Endodermal cell (in vitro differentiated cells): ENCODE measurements at places on chromosomes 2 and 18. TPM values are rescaled to one million over a fixed set of nuclear protein-coding genes. Genes with fewer than 3 reads are reported as not detected.

DNA sequence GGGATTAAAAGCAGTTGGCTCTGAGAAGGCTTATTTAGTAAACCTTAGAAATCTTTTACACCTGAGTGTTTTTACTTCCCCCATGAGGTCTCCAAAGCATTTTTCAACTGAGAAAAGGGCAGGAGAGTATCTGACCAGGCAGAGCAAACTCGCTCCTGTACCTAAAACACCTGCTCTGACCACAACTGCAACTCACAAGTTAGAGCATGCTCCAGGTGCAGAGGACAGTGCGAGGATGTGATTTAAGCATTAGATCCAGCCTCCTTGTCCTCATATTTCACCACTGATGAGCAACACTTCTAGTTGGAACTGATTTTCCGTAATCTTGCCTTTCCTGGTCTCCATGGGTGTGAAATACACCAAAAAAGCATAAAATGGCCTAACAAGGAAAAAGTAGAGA, 34.5 kb upstream of the TBC1D8 start:
- DNase-seq, result no peak

- no peak for DNase-seq
Measured at GRCh38 chr18:33716061-33716683, 138.2 kb downstream of the ASXL3 start.

- no peak for DNase-seq
Measured at GRCh38 chr2:167136879-167137596, 248.8 kb downstream of the XIRP2 start.

DNA sequence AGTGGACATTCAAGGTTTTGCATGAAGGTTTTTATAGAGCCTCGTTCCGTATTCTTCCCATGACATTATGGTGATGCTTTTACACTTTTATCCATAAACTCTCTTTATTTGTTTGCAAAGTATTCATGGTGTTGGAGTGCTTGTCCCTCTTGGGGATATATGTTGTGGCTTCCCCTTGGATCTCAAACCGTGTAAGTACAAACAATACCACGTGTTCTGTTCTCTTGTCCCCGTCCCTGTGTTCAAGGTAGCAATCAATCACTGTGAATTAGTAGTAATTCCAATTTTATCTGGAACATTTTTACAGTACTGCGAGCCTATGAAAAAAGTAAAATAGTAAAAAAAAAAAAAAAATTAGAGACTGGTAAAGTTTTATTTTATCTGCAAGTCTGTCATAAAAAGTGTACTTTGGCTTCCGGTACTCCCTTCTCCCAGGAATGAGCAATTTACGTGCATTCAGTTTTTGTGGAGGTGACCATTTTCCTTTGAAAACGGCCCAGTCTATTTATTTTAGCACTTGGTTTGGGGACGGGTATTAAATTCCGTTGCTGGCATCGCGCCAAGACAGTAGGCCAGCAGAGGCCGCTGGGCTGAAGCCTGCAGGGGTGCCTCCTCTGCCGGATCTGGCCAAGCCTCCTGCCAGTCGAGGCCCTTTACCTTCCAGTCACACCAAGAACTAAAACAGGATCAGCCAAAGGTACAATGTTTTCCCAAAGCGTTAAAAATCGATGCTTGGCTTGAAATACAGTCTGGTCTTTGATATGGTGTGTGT, 175.7 kb downstream of the SOCS6 start:
- peak; percentile 88 for DNase-seq

DNA sequence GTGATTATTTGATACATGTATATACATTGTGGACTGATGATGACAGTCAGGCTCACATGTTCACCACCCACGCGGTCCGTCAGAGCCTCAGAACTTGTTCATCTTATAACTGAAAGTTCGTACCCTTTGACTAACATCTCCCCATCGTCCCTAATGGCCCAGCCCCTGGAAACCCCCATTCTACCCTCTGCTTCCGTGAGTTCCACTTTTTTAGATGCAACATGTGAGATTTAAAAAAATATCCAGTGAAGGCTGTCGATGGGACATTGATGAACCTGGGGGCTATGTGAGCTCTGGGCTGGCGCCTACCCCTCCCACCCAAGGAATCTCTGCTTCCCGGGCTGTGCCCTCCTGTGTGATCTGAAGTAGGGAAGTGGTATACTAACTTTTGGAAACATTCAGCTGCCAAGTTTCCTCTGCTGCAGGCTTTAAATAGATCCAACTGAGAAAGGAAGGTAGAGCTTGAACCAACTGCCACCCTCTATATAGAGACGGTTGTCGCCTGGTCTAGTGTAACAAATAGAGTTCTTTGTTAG, 163.8 kb downstream of the FAM210A start:
- no peak for DNase-seq

Gene HOXD10
- 0.94 TPM in 1 of 3 replicates, not detected in the others for total RNA-seq

DNA sequence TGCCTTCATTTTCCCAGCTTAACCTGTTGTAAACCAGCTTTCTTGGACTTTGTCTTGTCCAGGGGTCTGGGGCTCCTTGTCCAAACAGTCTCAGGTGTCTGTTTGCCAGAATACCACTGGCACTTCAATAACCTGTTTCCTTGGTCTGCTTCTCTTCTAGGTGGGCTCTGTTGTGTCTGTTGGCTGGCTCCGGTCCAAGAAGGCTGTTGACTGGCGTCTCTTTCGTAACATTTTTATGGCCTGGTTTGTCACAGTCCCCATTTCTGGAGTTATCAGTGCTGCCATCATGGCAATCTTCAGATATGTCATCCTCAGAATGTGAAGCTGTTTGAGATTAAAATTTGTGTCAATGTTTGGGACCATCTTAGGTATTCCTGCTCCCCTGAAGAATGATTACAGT, 17.0 kb downstream of the SLC20A1 start:
- DNase-seq, result no peak

Gene CFC1
- 0.93 to 1.4 TPM in 2 of 3 replicates, not detected in the other for total RNA-seq

- no peak for DNase-seq
Measured at GRCh38 chr2:27977731-27978312, 87.3 kb downstream of the BABAM2 start.

Gene SLC14A1
- not detected in 3 replicates for total RNA-seq

Gene REG3A
- total RNA-seq, result not detected in 2 replicates

Gene UGP2
- total RNA-seq, result 96.3 to 123 TPM (median 104 TPM) in 3 replicates

Gene HRH4
- 0.20 to 0.52 TPM (median 0.23 TPM) in 3 replicates for total RNA-seq

- DNase-seq, result no peak
Measured at GRCh38 chr2:235148201-235149170, 196.7 kb downstream of the SH3BP4 start.
